ENCODE measurements at places on chromosomes 5 and 9.

DNA sequence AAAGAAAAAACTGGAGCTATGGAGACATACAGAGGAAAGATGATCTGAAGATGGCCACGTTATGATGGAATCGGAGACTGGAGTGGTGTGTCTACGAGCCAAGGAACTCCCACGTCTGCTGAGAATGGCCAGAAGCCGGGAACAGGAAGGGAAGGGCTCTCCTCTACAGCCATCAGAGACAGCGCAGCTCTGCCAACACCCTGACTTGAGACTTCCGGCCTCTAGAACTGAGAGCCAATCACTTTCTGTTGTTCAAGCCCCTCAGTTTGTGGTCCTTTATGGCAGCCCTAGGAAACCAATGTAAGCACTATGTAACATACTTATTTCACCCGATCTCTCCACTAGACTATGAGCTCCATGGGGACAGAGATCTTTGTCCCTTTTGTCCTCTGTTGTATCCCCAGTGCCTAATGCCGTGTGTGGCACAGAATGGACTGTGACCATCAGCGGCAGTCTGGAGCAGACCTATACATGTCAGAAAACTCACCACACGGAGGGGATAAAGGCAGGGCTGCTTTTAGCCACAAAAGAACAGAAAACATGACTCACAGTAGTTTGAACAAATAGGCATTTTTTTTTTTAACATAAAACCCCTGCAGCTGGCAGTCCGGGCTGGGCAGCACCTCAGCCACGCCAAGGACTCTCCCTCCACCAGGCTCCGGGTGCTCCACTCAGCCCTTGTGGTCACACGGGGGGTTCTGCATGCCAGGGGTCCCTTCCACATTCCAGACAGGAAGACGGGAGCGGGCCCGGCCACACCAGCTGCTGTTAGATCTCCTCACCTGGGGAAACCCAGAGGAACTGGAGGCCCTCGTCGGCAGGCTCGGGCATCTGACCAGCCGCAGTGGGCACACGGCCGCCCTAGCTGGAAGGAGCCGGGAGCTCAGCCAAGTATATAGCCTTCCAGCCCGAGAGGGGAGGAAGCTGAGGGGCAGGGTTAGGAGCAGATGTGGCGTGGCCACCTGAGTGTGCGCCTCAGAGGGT, 16.1 kb upstream of the MXD3 start:
- no peak for DNase-seq

GRCh38 chr5:41695920-41696582, 174.2 kb downstream of the OXCT1 start:
- no peak for DNase-seq

GRCh38 chr9:119758241-119758640, 389.0 kb upstream of the BRINP1 start:
- DNase-seq = no peak

DNA sequence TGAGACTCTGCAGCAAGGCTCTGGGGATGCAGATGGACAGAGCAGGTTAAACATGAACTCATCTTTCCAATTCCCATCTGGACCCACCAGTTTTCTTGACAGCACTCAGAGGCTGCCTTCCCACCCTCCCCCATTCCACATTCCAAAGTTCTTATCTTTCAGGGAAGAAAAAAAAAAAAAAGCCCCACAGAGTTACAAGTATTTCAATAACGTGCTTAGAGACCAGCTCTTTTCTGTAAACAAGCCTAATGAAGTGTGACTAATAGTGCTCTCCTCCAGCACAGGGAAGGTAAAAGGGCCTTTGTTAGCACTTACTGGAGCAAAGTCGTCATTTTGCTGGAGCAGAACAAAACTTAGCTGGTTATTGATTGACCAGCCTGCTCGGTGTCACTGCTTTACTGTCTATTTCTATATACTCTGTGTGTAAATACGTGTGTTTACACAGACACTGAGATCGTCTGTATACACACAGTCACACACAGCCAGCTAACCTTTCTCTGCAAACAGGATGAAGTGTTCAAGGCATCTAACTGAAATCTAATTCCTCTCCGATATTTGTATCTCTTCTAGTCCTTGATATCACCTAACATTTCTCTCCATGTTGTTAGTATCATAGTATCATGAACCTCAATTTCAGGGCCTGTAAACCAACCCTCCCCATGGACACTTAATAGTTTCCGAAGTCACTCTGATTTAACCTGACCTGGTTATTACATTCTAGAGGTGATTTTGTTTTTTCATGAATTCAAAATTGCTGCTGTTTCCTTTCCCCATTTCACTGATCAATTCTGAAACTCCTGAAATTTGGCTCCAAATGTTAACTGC, 84.9 kb downstream of the ZNF608 start:
- peak; percentile 76 for DNase-seq

GRCh38 chr5:132639706-132640130, 18.3 kb upstream of the IL13 start:
- DNase-seq = no peak

DNA sequence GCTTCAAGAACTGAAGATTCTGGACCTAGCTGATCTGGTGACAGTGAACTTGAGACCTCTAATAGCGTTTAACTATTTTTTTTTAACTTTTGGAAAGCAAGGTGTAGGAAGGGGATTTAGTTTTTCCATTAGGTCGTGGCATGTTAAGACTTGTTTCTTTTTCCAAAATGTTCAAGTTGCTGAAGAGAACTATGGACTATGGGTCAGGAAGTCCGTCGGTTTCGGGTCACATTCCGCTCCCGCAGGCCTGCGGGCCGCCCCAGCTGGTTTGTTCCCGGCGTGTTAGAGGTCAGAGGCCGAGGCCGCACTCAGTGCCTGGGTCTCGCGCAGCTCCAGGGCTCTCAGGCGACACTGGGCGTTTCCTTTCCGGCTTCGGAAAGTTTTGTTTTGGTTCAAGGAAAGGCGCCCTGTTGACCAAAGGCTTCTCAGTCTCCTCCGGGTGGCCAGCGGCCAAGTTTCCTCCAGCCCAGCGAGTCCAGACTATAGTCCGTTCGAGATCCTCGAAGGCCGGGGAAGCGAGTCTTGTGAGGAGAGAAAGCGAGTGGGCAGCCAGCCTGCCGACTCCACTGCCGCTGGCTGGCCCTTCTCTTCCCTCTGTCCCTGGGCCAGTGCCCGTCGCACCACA, 586 bp upstream of the FCHO2 start:
- DNase-seq = no peak

- no peak for DNase-seq
Observed at GRCh38 chr5:74167930-74168315, 472.6 kb downstream of the ENC1 start.

DNA sequence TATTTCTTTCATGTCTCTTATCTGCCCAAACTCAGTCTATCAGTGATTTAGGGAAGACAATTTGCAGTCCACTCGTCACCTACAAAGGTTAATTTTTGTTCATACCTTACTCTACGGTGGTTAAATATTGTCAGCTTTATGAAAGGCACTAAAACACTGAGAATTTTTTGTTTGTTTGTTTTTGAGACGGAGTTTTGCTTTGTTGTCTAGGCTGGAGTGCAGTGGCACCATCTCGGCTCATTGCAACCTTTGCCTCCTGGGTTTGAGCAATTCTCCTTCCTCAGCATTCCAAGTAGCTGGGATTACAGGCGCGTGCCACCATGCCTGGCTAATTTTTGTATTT, 26.4 kb upstream of the TXN start:
- no peak for DNase-seq

DNA sequence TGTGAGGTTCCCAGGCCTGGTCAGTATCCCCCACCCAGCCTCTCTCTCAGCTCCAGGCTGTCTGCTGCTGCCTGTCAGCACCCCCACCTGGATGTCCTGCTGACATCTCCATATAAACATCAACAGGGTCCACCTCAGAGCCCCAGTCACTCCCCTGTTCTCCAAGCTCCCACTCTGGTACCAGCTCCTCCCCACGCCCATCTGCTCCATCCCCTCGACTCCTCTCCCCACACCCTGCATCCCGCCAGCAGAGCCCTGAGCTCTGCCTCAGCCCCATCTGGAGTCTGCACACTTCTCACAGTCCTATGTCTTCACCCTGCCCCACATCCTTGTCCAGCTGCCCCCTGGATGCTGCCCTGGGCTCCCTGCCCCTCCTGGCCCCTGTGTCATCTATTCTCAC, 67.7 kb upstream of the LRRTM2 start:
- DNase-seq = no peak

- DNase-seq = no peak
Observed at GRCh38 chr5:174503461-174504265, 220.7 kb upstream of the MSX2 start.

DNA sequence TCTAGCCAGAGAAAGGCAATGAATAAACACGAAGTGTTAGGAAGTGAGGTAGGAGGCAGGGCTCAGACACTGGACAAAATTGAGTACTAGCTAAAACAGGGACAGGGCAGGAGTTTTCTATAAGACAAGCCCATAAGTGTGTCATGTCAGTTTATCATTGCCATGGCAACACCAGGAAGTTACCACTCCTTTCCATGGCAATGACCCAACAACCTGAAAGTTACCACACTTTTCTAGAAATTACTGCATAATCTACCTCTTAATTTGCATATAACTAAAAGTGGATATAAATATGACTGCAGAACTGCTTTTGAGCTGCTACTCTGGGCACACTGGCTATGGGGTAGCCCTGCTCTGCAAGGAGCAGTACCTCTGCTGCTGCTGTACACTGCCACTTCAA, 442.5 kb upstream of the COX7C start:
- DNase-seq = no peak

- DNase-seq = no peak
Observed at GRCh38 chr5:127785098-127785927, 82.1 kb downstream of the CCDC192 start.

DNA sequence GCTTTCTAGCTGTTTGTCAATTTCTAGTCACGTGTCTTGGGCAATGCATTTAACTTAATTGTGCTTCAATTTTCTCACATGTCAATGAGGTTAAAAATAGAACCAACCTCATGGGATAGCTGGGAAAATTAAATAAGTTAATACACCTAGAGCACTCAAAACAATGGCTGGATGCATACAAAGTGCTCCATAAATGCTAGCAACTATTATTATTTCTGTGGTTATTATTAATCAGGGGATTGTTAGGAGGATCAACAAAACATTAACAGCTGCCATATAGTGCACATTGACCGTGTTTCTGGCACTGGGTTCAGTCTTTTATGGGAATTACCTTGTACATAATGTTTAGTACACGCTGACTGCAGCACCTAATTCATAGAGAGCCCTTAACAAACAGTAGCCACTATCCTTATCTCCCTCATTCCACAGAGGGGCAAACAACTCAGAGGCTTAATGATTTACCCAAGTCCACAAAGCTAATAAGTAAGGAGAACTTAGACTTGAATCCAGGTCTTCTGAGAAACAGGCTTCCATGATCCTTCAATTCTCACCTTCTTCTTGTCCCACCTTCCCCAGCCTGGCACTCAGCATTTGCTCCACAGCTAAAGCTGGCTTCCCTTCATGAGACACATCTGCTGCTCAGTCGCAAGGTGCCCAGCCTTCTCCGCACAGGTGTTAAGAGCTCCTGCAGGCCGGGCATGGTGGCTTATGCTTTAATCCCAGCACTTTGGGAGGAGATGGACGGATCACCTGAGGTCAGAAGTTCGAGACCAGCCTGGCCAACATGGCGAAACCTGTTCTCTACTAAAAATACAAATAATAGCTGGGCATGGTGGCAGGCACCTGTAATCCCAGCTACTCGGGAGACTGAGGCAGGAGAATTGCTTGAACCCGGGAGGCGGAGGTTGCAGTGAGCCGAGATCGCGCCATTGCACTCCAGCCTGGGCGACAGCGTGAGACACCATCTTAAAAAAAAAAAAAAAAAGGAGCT, 137.4 kb upstream of the ABCA1 start:
- no peak for DNase-seq

DNA sequence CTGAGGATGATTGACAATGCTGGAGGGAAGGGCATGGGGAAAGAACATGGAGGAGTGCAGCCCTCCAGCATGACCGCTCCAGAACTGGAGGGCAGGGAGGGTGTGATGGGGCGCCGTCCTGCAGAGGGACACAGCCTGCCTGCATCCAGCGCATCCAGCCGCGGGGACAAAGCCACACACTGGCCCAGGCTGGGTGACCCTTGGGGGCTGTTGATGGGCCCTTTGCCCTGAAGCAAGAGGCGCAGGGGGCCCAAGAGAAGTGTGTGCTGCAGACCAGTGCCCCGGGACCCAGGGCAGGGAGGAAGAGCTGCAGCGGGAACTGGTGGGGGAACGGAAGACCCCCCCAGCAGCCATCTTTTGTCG, 169.8 kb upstream of the PPP1R26 start:
- DNase-seq = no peak
